NCI-H1048 (cell line): ENCODE measurements at places on chromosomes 6 and 20.

GRCh38 chr6:108730635-108731515, 117.3 kb upstream of the ARMC2 start:
- DNase-seq, result no peak

DNA sequence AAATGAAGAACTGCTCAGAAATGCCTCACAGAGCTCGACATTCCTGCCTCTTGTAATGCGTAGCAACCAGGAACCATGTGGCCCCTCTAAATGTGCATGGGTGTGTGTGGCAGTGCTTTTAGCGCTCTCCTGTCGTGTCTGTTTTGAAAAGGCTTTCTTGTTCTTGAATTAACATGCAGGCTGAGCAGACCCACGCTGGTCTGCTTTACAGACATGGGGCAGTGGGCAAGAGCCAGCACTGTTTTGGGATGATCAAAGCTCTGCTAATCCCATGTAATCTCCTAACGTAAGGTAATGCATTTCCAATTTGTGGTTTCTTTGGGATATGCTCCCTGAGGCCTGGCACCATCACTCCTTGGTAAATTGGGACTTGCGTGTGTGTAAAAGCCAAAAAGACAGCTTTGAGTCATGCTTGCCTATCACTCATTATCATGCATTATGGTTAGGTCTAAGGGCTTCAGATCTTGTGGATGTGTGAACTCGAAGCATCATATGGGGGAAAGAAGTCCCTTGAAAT, 11.8 kb downstream of the RIPOR2 start:
- no peak for DNase-seq

DNA sequence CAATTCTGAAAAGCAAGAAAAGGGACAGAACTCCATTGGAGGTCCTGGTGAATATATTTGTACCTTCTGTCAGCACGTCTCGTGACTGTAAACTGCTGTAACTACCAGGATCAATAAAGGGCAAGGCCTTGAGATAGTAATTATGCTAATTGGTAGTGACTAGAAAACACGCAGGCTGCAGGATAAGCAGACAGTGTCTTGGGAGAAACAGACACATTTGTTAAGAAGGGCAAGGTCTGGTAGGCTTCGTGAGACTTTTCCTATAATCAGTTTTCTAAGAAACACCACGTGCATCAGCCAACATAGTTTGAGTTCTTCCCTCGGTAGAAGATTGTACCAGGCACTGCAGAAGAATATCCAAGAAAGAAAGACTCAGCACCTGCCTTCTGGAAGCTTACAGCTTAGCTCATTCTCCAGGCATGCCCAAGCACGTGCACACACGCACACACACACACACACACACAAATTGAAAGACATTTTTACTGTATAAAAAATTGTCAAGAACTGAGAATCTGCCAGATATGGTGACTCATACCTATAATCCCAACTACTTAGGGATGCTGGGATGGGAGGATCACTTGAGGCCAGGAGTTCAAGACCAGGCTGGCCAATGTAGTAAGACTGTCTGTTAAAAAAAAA, 167.0 kb upstream of the SASH1 start:
- no peak for DNase-seq

GRCh38 chr20:46905364-46906125, 10.9 kb downstream of the EYA2 start:
- no peak for DNase-seq

DNA sequence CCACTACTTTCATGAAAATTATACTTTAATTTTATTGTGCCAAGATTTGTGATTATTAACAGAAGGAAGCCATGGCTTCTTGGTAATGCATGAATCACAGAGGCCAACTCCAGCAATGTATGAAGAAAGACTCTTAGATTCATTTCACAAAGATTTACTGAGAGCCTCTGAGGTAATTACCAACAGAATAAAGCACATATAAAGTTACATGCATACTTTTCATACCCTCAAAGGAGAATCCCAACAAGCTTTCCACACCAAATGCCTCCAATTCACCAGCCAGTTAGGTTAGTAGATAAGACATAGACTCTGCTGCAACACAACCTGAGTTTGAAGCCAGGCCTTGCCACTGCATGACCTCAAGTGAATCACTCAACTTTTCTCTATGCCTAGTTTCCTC, 41.9 kb downstream of the HBS1L start:
- no peak for DNase-seq

GRCh38 chr20:39195582-39196021, 233.5 kb downstream of the DHX35 start:
- no peak for DNase-seq

GRCh38 chr20:2303673-2304072, 7.9 kb downstream of the TGM3 start:
- DNase-seq, result no peak

DNA sequence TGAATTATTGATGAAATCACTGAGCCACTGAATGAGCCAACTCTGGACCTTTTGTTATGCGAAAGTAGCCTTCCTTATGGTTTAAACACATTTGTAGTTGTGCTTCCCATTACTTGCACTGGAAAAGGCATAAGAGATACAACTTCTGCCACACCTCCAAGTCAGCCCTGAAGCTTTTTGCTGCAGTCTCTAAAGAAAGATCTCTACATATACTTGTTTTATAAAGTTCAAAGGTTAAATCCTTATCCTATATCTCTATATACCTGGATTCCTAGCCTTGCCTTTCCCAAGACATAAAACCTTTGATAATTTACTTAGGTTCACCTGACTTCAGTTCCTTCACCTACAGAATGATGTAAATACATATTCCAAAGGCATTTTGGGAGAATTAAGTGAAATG, 132.0 kb downstream of the PTPRK start:
- DNase-seq, result no peak

GRCh38 chr20:34522969-34523871, 7.0 kb downstream of the DYNLRB1 start:
- DNase-seq, result no peak

- no peak for DNase-seq
These were observed 39.1 kb downstream of the NRN1 start for GRCh38 chr6:5967594-5967993.

- no peak for DNase-seq
These were observed 63.1 kb downstream of the ATXN1 start for GRCh38 chr6:16698162-16698533.

DNA sequence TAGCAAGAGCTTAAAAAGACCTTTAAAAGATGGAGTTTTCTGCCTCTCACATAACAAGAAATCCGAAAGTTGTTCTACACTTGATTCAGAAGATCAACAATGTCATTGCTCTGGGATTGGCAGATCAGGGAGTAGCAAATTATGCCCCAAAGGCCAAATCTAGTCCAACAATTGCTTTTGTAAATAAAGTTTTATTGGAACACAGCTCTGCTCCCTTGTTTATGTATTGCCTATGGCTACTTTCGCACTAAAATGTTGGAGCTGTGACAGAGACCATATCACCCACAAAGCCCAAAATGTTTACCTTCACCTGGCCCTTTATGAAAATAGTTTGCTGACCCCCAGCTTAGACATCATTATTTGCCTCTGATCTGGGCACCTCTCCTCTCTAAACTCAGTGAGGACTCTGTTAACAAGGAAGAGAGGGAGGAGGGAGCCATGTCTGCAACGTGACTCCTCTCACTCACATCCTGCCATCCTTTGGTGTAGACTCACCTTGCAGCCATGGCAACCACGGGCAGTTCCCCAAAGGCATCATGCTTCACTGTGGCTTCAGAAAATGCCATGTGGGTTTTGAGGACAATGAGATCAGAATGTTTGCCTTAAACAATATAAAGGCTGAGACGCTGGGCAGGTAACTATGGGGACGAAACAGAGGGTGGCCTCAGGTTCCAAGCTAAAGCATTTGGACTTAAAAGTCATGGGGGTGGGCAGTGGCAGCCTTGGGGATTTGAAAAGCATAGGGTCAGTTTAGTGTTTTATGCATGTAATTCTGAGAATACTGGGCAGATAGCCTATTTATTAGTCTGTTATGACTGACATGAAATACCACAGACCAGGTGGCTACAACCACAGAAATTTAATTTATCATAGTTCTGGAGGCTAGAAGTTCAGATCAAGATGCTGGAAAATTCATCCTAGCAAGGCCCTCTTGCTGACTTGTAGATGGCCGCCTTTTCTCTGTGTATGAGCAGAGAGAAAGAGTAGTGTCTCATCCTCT, 149.7 kb upstream of the TNFAIP3 start:
- no peak for DNase-seq

GRCh38 chr20:15699431-15700146, 873.7 kb downstream of the KIF16B start:
- DNase-seq, result no peak

DNA sequence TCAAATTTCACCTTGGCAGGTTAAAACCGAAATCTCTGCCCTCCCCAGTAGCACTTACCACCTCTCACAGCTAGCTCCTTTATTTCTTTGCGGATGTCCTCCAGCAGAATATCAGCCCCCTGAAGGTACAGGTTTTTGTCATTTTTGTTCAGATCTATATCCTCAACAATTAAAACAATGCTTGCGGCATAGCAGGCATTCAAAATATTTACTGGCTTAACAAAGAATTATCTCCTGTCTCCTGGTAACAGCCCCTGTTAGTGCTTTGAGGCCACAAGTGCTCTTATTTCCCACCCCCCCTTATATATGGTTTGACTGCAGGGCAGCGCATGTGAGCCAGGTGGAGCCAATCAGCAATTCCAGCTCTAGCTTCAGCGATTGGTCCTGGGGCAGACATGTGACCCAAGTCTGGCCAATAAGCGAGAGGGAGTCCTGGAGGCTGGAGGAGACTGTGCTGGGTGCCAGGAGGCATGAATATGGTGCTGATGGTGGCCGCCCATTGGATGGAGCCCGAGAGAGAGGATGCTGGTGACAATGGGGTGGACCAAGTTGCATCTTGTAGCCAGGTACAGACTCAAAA, 21.0 kb downstream of the SULF2 start:
- no peak for DNase-seq

GRCh38 chr6:114939630-114940029, 596.8 kb upstream of the HS3ST5 start:
- no peak for DNase-seq

- no peak for DNase-seq
These were observed 553.7 kb upstream of the JARID2 start for GRCh38 chr6:14692208-14692607.
